Activated CD8-positive, alpha-beta memory T cell treated with anti-CD3 and anti-CD28 coated beads, Interleukin-2, amount 10 ng/mL, durations not matched to agents 7 days and 5 days (primary cell): ENCODE measurements at places on chromosomes 6 and 20. TPM values are rescaled to one million over a fixed set of nuclear protein-coding genes. Genes with fewer than 3 reads are reported as not detected.

Gene ARG1
- total RNA-seq = not detected

Gene TAGAP
- 44.8 TPM for total RNA-seq

Gene SAMD3
- 14.3 TPM for total RNA-seq

Gene OXT
- total RNA-seq = not detected

Gene LBP
- total RNA-seq = not detected

Gene CYP21A2
- not detected for total RNA-seq

Gene MMP24
- not detected for total RNA-seq

Gene PTCRA
- total RNA-seq = not detected

Gene OOEP
- total RNA-seq = 1.1 TPM
